Esophagus squamous epithelium (tissue), 5 donors: ENCODE measurements at places on chromosomes 1 and 21.
A peak's percentile ranks its signal among the peaks of the same experiment; 100 is the strongest.

- H3K36me3 ChIP-seq = no peaks in the 10 kb centered on the region
- no peak for DNase-seq
- no peaks in the 10 kb centered on the region for H3K4me1 ChIP-seq
- H3K27me3 ChIP-seq = no peaks in the 10 kb centered on the region
- H3K4me3 ChIP-seq = no peak overlapping the region
These were observed 13.3 kb downstream of the RRP15 start for GRCh38 chr1:218298398-218298797.

GRCh38 chr1:116945421-116945820 is 35.7 kb downstream of the PTGFRN start:
- no peaks in the 10 kb centered on the region for H3K27me3 ChIP-seq
- DNase-seq = no peak
- peaks cover 22% of the 10 kb centered on the region for H3K4me1 ChIP-seq
- no peaks in the 10 kb centered on the region for H3K36me3 ChIP-seq

- no peak for DNase-seq
- no peak overlapping the region for H3K4me3 ChIP-seq
- peaks cover 8% of the 10 kb centered on the region for H3K4me1 ChIP-seq
These were observed 349.6 kb downstream of the SMYD3 start for GRCh38 chr1:246157516-246157915.

DNA sequence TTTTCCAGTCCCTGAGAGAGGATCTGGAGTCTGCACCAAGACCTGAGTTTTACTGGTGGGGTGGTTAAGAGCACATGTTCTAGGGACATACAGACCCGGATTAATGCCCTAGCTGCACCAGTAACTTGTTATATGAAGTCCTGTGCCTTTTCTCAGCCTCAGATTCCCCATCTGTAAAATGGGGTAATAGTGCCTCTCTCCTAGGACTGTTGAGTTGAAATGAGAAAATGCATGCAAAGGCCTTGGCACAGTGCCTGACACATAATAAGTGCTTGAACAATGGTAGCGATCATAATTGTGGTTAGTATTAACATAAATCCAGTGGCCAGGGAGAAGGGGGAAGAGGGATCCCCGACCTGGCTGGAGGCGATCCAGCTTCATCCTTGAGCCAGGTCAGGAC is 12.3 kb downstream of the AHDC1 start:
- no peak for DNase-seq
- H3K4me1 ChIP-seq = peaks cover 82% of the 10 kb centered on the region
- H3K4me3 ChIP-seq = no peak overlapping the region
- no peaks in the 10 kb centered on the region for H3K36me3 ChIP-seq
- peak overlapping the region; percentile 86 for H3K27ac ChIP-seq
- no peaks in the 10 kb centered on the region for H3K27me3 ChIP-seq

DNA sequence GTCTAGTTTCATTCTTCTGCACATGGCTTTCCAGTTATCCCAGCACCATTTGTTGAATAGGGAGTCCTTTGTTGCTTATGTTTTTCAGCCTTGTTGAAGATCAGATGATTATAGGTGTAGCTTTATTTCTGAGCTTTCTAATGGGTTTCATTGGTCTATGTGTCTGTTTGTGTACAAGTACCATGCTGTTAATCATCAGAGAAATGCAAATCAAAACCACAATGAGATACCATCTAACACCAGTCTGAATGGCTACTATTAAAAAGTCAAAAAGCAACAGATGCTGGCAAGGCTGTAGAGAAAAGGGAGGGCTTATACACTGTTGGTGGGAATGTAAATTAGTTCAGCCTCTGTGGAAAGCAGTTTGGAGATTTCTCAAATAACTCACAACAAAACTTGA is 321.5 kb upstream of the PTBP2 start:
- no peak overlapping the region for H3K4me3 ChIP-seq
- DNase-seq = no peak
- H3K36me3 ChIP-seq = no peaks in the 10 kb centered on the region
- H3K27me3 ChIP-seq = no peaks in the 10 kb centered on the region
- no peak overlapping the region for H3K27ac ChIP-seq

GRCh38 chr1:24526045-24526444 is 23.4 kb downstream of the RCAN3 start:
- no peak overlapping the region for H3K27ac ChIP-seq
- H3K27me3 ChIP-seq = no peaks in the 10 kb centered on the region
- H3K36me3 ChIP-seq = no peaks in the 10 kb centered on the region
- H3K4me3 ChIP-seq = no peak overlapping the region
- no peaks in the 10 kb centered on the region for H3K4me1 ChIP-seq

GRCh38 chr1:229836324-229836723 is 210.3 kb downstream of the URB2 start:
- H3K4me3 ChIP-seq = no peak overlapping the region
- H3K27me3 ChIP-seq = peaks cover 7% of the 10 kb centered on the region
- DNase-seq = no peak

DNA sequence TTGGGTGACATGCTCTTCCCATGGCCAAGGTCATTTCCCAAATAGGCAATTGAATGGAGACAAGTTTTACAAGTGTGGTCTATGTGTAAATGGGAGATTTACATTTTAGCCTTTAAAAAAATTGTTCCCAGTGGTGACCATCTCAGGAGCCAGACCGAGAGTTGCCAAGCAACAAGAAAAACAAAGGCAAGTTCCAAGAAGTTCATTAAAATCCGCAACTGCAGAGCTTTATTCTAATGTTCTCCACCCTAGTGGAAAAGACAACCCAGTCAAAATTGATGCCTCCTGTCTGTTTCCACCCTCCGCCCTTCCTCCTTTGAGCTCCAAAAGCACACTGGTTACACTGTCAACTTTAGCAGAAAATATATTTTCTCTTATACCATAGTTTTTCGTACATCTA is 33.2 kb upstream of the CD55 start:
- no peak overlapping the region for H3K27ac ChIP-seq
- no peaks in the 10 kb centered on the region for H3K27me3 ChIP-seq
- H3K4me3 ChIP-seq = no peak overlapping the region
- no peaks in the 10 kb centered on the region for H3K4me1 ChIP-seq

- no peaks in the 10 kb centered on the region for H3K27me3 ChIP-seq
- no peak for DNase-seq
- peak overlapping the region; percentile 84 for H3K4me3 ChIP-seq
- peak overlapping the region; percentile 99 for H3K27ac ChIP-seq
These were observed 2.2 kb downstream of the JUN start for GRCh38 chr1:58781541-58782177.

DNA sequence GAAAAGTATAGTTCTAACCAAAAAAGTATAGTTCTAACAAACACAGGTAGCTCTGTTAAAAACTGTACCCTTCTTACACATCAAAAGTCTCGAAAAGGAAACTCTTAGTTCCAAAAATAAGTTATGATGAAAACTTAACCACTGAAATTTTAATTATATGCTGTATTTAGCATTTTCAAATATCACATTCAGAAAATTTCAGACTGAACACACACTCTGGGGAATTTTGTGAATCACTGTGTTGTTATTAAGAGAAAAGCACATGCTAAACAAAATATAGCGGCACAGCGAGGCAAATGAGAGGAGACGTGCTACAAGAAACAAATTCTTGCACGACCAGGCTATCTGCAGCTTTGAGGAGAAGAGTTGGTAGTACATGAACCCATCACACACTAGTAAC is 30.4 kb downstream of the VAV3 start:
- no peaks in the 10 kb centered on the region for H3K27me3 ChIP-seq
- no peaks in the 10 kb centered on the region for H3K36me3 ChIP-seq
- peaks cover 23% of the 10 kb centered on the region for H3K4me1 ChIP-seq
- H3K27ac ChIP-seq = no peak overlapping the region
- H3K4me3 ChIP-seq = no peak overlapping the region

- no peak for DNase-seq
- no peak overlapping the region for H3K4me3 ChIP-seq
- no peak overlapping the region for H3K27ac ChIP-seq
- no peaks in the 10 kb centered on the region for H3K4me1 ChIP-seq
- H3K27me3 ChIP-seq = no peaks in the 10 kb centered on the region
These were observed 38.8 kb downstream of the PRKCZ start for GRCh38 chr1:2089051-2089450.

- no peaks in the 10 kb centered on the region for H3K36me3 ChIP-seq
- no peak overlapping the region for H3K4me3 ChIP-seq
- no peaks in the 10 kb centered on the region for H3K27me3 ChIP-seq
- DNase-seq = no peak
- no peak overlapping the region for H3K27ac ChIP-seq
These were observed 7.0 kb downstream of the TDRD5 start for GRCh38 chr1:179598631-179599030.

- no peaks in the 10 kb centered on the region for H3K36me3 ChIP-seq
- H3K4me1 ChIP-seq = peaks cover 17% of the 10 kb centered on the region
- DNase-seq = no peak
- H3K4me3 ChIP-seq = no peak overlapping the region
- no peak overlapping the region for H3K27ac ChIP-seq
- H3K27me3 ChIP-seq = no peaks in the 10 kb centered on the region
These were observed 4.8 kb upstream of the TLR5 start for GRCh38 chr1:223147873-223148272.

DNA sequence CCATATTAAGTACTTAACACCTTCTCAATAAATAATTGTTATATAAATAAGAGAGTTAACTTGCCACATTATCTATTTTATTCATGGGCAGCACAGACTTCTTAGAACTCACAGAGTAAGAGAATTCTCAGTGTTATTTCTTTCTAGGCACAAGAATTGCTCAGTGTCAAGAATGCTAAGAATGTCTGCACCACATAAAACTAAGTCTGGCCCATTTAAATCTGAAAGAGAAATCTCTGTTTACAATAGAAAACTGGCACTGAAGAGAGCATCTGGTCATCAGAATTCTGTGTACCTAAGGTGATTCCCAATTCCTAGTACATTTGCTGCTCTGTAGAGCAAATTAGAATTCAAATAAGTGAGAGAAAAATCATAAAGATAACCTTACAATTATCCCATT is 3.8 kb downstream of the OR10K2 start:
- DNase-seq = no peak
- no peaks in the 10 kb centered on the region for H3K36me3 ChIP-seq
- H3K4me3 ChIP-seq = no peak overlapping the region
- no peaks in the 10 kb centered on the region for H3K4me1 ChIP-seq
- no peak overlapping the region for H3K27ac ChIP-seq
- H3K27me3 ChIP-seq = no peaks in the 10 kb centered on the region

DNA sequence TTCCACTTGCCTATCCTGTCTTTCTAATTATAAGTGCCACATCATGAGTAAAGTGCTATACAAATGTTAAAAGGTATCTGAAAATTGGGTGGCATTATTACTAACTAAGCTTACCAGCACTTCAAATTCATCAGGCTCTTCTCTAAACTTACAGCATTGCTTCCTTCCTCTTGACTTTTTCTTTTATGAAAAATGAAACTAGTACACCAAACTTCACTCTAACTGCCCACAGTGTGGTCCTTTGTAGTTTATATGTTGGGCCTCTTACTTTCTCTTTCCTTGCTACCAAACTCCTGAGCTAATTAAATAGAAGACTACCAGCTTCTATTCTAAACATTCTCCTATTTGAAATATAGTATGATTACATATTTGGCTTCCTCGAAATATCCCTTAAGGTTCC is 81.8 kb downstream of the NOTCH2 start:
- H3K27ac ChIP-seq = peak overlapping the region; percentile 4
- no peaks in the 10 kb centered on the region for H3K27me3 ChIP-seq
- H3K4me3 ChIP-seq = no peak overlapping the region

GRCh38 chr1:53956308-53957168 is 10.4 kb downstream of the LRRC42 start:
- no peaks in the 10 kb centered on the region for H3K27me3 ChIP-seq
- peak overlapping the region; percentile 64 for H3K27ac ChIP-seq
- H3K36me3 ChIP-seq = peaks cover 13% of the 10 kb centered on the region
- peaks cover 26% of the 10 kb centered on the region for H3K4me1 ChIP-seq

- no peak overlapping the region for H3K4me3 ChIP-seq
- H3K4me1 ChIP-seq = no peaks in the 10 kb centered on the region
- no peak overlapping the region for H3K27ac ChIP-seq
These were observed 80.6 kb upstream of the RAVER2 start for GRCh38 chr1:64664299-64664698.

DNA sequence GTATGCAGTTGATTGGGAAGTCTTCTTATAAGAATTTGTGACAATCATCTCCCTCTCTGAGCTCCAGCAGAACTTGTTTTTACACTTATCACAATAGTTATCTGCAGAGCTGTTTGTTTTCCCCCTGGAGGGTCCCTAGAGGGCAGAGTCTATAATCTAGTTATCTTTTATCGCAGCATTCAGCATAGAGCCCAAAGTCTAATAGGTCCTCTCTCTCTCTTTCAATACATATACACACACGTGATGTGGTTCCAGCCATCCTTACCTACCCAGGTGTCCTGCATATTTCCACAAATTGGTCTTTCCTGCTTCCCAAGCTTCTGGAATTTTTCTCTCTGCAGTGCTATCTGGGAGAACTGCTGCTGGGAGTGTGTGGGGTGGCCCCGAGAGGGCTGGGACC is 229.6 kb upstream of the KIAA0040 start:
- H3K27me3 ChIP-seq = no peaks in the 10 kb centered on the region
- H3K36me3 ChIP-seq = no peaks in the 10 kb centered on the region
- DNase-seq = no peak
- H3K4me3 ChIP-seq = no peak overlapping the region

DNA sequence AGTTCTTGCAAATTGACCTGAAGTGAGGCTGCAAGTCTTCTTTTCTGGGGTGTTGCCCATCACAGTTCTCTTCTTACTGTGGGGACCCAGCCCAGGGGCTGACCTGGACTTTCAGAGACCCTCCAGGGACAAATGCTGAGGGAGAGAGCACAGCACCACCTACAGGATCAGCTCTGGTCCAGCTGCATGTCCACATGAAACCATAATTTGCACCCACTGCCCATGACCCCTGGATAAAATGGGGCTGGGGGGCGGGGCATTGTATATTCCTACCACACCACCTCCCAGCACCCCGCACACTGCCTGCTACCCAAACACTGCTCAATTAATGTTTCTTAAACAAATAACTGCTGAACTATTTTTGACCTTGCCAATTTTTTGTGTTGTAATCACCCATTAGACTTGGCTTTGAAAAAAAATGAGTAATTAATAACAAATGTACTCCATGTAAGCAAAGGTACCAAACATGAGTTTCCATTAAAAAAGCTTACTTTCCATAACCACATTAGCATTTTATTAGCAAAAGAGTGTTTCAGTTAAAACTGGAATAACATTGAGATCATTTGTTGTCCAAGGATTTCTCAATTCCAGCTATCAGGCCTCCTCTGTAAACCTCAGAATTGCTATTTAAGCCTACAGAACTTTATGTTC is 168.0 kb upstream of the RAB4A start:
- no peak overlapping the region for H3K27ac ChIP-seq
- no peaks in the 10 kb centered on the region for H3K27me3 ChIP-seq
- no peak for DNase-seq
- no peaks in the 10 kb centered on the region for H3K36me3 ChIP-seq
- no peak overlapping the region for H3K4me3 ChIP-seq

- no peak overlapping the region for H3K4me3 ChIP-seq
- no peak overlapping the region for H3K27ac ChIP-seq
- H3K4me1 ChIP-seq = peaks cover 5% of the 10 kb centered on the region
- H3K36me3 ChIP-seq = no peaks in the 10 kb centered on the region
- H3K27me3 ChIP-seq = no peaks in the 10 kb centered on the region
- no peak for DNase-seq
These were observed 58.9 kb downstream of the PTPN14 start for GRCh38 chr1:214492401-214493075.
